ENCODE measurements at places on chromosomes 7 and 10.

GRCh38 chr10:104049504-104050250 lies 36.0 kb downstream of the COL17A1 start:
- DNase-seq, result no peak

DNA sequence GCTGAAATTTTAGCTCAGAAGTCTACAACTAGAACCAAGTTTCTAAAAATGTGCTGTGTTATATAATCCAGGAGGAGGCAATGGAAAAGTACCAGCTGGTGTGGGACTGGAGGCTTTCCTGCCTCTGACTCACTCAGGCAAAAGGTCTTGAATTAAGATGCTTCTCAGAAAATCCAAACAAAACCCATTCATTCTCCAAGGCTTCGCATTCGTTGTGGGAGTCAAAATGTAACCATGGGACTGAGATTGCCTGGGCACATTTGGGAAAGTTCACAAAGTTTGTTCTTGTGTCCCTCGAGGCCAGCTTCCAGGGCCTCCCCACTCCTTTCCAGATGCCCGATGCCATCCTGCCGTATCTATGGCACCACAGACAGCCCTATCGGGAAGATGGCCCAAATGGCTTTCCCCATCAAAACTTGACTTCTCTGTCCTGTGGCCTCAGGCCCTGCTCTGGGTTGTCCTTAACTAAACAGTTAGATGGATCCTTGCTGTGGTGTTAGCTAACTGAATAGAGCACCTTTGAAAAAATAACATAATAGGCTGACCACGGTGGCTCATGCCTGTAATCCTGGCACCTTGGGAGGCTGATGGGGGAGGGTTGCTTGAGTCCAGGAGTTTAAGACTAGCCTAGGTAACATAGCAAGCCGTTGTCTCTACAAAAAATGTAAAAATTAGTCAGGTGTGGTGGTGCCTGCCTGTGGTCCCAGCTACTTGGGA lies 180.5 kb downstream of the PFKFB3 start:
- peak; percentile 56 for DNase-seq

DNA sequence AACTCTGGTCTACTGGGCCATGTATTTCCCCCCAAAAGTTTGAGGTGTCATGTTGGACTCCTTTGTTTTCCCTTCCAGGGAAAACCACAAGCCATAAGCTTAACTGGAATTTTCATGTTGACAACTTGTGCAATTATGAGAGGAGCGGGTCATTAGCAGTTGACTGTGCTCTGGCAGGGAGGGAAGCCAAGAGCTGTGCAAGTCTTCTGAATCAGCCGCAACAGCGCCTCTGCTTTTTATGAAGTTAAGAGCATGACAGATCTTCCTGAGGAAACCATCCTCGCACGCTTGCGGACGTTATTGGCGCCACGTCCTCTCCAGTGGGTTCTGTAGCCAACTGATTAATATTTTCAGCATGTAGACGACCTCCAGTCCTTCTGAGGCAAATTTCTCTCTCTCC lies 148.7 kb upstream of the MKI67 start:
- DNase-seq, result peak; percentile 9

- DNase-seq, result no peak
Observed at GRCh38 chr10:98463016-98463415, 16.3 kb upstream of the HPS1 start.

DNA sequence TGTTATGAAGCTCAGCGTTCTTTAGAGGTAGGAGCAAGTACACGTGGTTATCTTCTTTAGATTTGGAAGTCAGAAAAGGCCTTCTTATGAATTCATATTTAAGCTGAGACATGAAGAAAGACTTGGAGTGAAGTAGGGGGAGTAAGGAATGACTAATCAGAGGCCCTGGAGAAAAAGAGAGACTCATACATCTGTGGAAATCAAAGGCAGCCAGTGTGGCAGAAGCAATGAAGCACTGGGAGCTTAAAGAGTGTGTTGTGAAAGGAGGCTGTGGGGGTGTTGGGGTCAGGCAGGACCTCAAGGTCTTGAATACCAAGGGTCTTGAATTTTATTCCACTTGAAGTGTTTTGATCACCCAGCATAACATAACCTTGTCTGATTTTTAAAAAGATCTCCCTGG lies 35.7 kb upstream of the FGL2 start:
- no peak for DNase-seq

- DNase-seq, result no peak
Observed at GRCh38 chr7:150435390-150436073, 14.9 kb upstream of the GIMAP8 start.

- no peak for DNase-seq
Observed at GRCh38 chr7:99772565-99772964, 11.4 kb downstream of the CYP3A4 start.

GRCh38 chr7:47757921-47758411 lies 176.1 kb upstream of the TNS3 start:
- DNase-seq, result no peak

Data from cerebellar cortex (tissue), 1 donor.